Activated T-cell treated with anti-CD3 and anti-CD28 coated beads for 24 hours (primary cell): ENCODE measurements at places on chromosomes 7 and 10.
A peak's percentile ranks its signal among the peaks of the same experiment; 100 is the strongest.

DNA sequence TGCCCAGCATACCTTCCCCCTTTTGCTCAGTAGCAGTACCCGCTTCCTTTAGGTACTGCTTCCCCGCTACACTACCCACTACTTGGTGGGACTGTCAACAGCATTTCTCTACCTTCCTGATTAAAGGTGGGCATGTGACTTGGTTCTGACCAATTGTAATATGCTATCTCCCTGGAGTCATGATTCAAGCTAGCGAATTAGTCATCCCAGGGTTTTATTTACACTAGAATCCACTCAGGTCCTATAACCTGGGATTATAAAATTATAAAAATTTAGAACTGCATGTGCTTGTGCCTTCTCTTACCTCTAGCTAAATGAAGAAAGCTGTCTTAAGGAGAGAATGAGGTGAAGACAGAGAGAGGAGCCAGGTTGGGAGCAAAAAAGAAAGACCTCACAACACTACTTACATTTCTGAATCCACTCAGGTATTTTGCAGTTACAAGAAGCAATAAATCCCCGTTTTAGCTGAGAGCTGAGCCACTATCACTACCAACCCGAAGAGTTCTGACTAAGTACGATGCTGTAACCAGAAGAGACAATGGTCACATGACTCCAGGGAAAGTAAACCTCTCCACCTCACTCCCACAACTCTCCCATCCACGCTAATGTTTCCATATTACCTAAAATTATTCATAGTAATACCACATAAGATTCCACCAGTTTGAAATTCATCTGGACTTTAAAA is 9.7 kb downstream of the GBX1 start:
- no peak for DNase-seq

GRCh38 chr10:97234400-97234799 is 48.6 kb upstream of the SLIT1 start:
- no peak for DNase-seq

DNA sequence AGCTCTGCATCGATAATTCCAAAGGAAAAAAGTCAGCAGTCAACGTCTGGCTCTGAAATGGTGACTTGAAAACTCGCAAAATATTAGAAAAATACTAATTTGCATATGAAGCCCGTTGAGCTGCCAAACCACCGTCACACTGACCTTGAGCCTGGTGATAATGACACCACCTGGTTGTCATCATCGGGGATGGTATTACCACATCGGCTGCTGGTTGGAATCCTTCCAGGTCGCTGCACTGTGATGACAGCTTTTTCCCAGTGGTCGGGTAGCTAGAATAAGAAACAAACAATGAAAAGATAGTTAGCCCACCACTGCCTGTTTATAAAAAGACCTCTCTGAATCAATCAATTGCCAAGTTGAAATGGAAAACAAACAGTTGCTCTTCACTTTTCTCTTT is 41.6 kb downstream of the LAMB1 start:
- no peak for DNase-seq

GRCh38 chr10:84820120-84820519 is 491.7 kb downstream of the CCSER2 start:
- DNase-seq: no peak

- DNase-seq: no peak
Observed at GRCh38 chr7:46202379-46202778, 281.3 kb upstream of the IGFBP3 start.

DNA sequence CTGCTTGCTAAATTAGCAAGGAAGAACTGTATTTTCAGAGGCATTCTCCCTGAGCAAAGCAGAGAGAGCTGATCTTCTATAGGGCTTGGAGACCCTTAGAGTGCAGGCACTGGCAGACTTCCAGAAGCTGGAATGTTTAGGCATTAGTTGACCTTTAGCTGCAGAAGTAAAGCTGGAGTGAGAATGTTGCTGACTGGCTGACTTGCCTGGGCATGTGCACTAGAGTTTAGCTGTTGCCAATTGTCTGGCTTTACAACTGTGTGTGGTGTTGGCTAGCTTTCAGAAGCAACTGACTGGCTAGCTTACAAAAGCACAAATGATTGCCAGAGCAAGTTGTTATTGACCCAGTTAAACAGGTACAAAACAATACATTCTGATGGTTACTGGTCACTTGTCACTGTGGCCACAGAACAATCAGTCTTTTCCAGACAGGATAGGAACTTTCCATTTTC is 25.1 kb downstream of the FAM13C start:
- no peak for DNase-seq

DNA sequence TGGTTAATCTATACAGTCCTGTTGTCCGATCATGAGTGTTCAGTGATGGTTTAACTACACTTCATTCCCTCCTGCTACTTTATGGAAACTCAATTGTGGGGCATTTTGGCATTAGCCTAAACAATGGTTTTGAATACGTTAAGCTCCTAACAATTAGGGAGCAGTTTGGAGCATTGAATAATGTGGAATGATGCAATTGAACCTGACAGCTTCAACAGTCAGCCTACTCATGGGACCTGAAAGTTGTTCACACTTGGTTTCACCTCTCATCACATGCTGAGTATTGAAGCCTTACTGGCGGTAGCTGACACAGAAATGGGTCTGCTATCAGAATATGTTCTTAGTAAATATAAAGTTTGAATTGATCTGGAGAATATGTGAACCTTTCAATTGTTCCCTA is 186.1 kb downstream of the MLLT10 start:
- DNase-seq: no peak

DNA sequence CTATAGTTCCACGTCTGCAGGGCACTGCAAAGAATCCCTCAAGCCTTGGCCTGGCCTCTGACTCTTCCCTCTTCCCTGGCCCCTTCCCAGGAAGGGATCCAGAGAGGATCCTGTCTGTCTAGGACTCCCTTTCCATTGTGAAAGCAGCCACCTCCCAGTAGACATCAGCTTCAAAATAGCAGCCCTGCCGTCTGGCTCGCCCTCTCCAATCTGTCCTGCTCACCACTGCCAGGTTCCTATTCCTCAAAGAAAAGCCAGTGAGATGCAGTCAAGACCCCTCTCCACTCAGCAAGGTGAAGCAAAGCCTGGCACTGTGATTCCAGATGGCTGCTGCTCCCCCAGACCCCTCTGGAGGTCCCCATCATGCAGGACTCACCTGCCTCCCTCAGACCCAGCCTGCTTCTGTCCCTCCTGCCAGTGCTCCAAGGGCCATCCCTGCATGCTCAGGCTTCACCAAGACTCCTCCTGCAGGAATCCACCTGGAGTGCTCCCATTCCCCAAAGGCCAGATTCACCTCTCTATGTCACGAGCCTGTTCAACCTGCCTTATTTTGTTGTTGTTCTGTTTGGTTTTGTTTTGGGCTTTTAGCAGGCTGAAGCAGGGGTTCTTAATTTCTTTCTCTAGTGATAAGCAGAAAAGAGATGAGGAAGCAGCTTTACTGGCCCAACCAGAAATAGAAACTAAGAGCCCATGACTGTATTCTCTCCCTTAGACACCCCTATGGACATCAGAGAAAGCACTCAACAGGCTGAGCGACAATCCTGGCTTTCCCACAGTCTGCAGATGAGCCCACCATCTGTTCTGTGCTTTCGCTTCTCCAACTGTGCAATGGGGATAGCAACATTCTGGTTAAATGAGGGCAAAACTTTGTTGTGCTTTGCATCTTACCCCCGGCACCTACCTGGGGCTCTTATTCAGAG is 305.1 kb downstream of the GRID1 start:
- no peak for DNase-seq

DNA sequence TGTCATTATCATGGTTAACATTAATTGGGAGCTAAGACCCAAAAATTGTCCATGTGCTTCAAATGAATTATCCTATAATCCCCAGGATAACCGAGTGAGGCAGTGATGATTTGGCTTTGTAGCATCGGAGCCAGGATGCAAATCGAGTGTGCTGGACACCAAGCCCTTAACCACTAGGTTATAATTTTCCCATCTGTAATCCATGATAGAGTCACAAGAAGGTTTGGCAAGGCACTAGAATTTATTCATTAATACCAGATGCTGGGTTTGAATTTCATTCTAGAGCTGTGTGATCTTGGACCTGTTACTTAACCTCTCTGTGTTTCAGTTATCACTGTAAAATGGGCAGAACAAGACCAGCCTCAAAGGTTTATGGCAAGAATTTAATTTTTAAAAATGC is 21.0 kb upstream of the ITGB1 start:
- DNase-seq: no peak

DNA sequence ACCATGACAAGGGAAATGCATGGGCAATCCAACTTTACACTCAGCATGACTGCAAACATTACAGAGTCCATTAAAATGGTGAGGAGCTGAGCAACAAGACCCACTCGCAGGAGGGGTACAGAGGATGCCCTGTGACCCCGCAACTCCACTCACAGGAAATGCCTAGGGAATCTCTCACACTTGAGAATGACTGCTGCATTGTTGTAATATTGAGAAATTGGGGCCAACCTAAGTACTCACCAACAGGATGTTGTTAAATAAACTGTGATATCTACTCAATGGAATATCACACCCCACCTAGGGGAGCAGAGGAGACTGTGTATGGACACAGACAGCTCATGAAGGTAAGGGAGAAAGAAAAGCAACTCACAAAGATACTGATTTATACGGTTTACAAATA is 53.4 kb upstream of the CAMK2B start:
- no peak for DNase-seq

- DNase-seq: peak; percentile 44
Observed at GRCh38 chr10:11684717-11685645, 57.2 kb upstream of the ECHDC3 start.

GRCh38 chr10:97788552-97789442 is 17.0 kb upstream of the SFRP5 start:
- DNase-seq: no peak

- DNase-seq: no peak
Observed at GRCh38 chr7:75737856-75738603, 711 bp downstream of the HIP1 start.

GRCh38 chr7:30846378-30846777 is 65.3 kb upstream of the AQP1 start:
- DNase-seq: no peak

GRCh38 chr10:121310151-121310711 is 288.0 kb downstream of the FGFR2 start:
- DNase-seq: no peak

- peak; percentile 38 for DNase-seq
Observed at GRCh38 chr10:43160046-43160920, 22.0 kb downstream of the CSGALNACT2 start.

DNA sequence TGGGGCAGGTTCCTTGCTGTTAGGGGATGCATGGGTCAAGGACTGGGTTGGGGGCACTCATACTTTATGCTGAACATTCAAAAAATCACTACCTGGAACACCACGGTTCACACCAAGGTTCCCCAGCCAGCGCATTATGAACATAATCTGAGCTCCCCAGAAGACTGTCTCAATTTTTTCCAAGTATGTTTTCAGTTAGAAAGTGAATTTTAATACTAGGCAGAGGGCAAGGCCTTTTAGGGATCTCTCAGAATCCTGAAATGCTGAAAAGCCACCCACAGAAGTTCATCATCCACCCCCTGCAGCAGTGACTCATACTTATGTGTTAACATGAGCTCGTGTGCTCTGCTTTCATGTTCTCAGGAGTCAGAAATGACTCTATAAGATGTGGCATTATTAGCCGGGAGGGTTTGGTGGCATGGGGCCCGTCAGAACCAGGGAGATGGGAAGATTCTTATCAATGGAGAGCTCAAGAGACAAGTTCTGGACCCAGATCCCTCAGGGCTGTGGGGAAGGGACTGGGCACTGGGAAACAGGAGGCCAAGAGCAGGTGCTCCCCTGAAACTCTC is 185.2 kb upstream of the ITGB1 start:
- DNase-seq: peak; percentile 51

DNA sequence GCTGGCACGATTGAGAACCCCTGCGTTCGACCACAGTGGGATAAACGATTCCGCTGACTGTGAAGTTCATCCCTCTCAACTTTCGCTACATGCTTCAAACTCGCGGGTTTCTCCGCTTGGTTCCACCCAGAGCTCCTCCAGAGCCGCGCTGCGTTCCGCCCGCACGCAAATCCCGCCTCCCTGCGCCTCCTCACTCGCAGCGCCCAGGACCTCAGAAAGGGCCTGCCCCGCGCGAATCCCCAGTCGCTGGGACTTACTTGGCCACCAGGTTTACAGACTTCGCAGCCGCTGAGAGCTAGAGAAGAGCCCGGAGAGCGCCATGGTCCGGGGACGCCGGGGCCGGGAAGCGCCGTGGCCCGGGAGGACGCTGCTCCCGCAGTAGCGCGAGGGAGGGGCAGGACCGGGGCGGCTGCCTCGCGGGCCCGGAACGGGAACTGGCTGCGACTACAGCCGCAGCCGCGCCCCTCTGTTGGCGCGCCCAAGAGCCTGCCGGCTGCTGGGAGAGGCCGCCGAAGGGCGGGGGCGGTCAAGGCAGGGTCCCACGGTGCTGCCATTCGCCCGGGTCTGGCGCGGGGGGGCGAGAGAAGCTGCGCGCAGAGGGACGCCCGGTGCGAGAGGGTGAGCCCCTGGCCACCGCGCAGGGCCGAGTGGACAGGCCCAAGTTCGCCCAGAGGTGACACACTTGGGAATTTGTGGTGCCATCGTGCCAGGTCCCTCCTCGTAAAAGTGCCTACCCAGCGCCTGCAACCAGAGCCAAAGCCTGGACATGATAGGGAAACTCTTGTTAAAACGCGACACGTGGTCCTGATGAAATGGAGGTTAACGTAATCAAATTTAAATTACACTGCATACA is at the start of gene NOD1:
Gene NOD1 (minus strand): TSS at position 436 of the 853 bp plus-strand sequence. CDS start 21,863 bp downstream, outside the sequence.
- DNase-seq: peak; percentile 55

DNA sequence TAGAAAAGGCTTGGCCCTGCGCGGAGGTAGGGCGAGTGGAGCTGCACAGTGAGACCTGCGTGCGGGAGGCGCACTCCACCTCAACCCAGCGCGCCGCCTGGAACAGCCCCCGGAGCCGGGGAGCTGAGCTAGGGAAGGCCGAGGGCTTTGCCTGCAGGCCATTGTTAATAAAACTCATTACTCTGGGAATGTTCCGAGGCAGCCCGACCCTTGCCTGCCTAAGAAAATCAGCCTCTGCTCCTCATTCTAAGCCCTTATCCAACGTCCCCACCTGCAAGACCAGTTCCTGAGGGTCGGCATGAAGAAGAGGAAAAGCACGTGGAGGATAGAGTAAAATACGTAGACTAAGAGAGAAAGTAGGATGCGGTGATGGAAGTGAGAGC is 55.3 kb downstream of the C7orf25 start:
- no peak for DNase-seq

GRCh38 chr7:80661729-80662128 is 23.3 kb downstream of the CD36 start:
- no peak for DNase-seq
